Fibroblast of skin of abdomen (primary cell): ENCODE measurements at places on chromosomes 11 and 22.

DNA sequence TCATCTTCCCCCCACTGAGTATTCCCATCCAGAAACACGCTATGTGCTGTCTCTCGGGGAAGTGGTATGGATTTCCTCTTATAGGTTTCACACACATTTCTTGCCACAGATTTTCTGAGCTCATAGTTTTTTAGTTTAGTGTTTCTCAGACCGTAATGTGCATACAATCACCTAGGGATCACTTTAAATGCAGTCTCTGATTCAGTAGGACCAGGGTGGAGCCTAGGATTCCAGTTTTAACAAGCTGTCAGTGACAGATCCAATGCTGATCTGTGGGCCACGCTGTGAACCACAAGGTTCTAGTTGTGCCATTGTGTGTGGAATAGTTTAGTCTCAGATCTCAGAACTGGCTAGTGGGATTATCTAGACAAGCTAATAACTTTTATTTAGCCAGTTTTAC is 23.7 kb upstream of the CXCR5 start:
- DNase-seq, result no peak

- no peak for DNase-seq
These were observed 1.7 kb downstream of the MMP11 start for GRCh38 chr22:23774114-23774921.

DNA sequence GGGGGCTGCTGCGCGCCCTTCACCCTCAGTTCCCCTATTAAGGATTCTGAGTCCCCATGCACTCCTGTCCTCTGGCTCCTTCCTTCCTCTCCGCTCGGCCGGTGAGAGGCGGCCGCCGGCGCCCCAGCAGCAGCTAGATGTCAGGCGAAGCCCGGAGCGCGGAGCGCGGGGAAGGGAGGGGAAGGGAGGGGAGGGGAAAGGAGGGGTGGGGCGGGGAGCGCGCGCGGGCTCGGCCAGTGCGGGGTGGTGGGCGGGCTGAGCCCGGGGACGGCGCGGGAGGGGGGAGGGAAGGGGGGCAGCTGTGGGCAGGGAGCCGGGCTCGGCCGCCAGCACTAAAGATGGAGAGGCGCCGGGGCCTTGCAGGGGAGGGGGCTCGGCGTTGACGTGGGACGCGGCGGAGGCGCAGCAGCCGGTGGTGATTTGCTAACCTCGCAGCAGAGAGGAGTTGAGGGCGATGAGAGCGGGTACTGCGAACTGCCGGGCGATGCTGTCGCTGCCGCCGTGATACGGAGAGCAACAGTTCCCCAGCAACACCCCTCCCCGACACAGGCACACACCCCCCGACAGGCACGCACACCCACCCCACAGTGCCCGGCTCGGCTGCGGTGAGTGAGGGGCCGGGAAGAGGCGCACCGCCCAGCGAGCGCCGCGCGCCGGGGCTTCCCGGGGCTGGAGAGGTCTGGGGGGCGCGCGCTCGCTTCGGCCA is at the start of gene ZBTB16:
TSS of gene ZBTB16 (plus strand) at position 434 of the 706 bp plus-strand sequence. CDS start 3,590 bp downstream, outside the sequence.
- DNase-seq, result no peak

DNA sequence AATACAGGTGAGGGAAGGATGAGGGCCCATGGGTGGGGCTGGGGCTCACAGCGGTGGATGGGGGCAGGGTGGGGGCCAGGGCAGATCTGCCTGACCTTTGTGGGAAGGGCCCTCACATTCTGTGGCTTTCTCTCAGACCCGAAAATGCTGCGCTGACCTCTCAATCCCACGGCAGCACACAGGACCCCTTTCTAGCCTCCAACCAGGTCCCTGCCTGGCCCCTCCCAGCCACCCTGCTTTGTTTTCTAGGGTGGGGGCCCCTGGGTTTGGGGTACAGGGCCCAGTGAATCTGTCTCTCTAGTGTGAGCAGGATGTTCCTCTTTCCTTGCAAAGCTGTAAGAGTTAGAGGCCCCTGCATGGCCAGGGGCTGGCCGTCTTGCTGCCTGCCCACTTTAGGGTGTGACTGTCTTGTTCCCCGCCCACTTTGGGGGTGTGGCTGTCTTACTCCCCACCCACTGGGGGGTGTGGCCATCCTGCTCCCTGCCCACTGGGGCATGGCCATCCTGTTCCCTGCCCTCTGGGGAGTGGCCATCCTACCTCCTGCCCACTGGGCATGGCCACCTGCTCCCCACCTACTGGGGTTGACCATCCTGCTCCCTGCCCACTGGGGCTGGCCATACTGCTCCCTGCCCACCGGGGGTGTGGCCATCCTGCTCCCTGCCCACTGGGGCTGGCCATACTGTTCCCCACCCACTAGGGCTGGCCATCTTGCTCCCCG is 11.5 kb downstream of the PARVG start:
- no peak for DNase-seq

DNA sequence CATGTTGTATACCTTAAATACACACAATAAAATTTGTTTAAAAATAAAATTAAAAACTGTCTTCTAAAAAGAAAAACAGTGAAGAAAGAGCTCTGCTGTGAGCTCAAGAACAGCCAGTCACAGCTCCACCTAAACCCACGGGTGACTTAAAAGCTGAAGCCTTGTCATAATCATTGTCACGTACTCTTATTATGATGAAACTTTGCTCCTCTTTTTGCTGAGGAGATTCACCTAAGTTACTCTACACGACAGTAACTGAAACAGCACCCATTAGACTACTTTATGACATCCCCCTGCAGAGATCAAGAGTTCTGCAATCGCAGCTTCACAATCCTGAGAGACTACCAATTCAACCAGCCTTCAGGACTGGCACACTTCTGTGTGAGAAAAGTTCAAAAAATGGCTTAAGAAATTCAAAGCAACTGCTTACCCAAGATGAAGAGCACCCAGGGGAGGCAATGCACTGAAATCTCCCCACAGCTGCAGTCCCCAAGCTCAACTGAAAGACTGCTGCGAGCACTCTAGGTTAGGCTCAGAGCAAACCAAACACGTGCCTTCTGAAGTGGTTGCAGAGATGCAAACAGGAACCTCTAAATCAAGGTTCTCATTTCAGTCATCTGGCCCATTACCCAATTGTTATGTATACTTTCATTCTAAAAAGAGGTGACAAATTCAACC is at the start of gene JAML:
TSS of gene JAML (minus strand) at position 501 of the 678 bp plus-strand sequence. CDS start 10,145 bp downstream, outside the sequence.
- no peak for DNase-seq

GRCh38 chr22:29477723-29478318 is 2.2 kb upstream of the NEFH start:
- no peak for DNase-seq

- peak; percentile 96 for DNase-seq
These were observed 20.6 kb downstream of the TSPAN18 start for GRCh38 chr11:44747316-44747715.

DNA sequence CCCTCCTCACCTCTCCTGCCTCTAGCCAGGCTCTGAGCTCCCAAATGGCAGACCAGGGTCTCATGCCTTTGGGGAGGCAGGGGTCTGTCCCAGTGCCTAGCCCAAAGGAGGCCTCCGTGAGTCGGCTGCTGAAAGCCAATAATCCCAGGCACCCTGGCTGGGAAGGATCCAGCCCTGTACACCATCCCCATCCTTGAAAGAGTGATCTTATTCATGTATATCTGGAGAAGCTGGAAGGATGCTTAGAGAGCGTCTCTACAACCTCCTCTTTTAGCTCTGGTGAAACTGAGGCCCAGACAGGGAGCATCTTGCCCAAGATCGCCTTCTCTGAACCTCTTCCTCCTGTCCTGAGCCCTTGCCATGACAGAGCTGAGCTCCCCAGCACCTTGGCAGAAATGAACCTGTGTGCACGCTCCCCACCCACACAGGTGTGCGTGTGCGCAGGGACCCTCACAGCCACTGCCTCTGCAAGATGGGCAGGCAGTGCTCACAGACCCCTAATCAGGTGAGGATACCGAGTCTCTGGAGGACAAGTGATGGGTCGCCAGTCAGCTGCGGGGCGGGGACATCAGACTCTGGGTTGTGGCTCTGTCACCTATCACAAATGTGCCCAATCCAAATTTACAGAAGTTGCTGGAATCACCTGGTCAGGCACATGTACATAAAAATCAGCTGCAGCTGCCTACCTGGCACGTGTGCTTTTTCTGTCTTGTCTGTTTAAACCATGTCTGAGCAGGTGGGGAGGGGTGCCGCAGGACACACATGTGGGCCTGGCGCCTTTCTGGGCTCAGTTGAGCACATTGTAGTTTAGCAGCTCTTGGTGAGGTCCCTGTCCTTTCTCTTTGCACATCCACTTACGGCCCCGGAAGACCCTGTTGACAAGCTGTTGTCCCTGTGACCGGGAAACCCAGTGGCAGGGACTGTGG is 49.3 kb upstream of the WNT7B start:
- DNase-seq, result no peak

DNA sequence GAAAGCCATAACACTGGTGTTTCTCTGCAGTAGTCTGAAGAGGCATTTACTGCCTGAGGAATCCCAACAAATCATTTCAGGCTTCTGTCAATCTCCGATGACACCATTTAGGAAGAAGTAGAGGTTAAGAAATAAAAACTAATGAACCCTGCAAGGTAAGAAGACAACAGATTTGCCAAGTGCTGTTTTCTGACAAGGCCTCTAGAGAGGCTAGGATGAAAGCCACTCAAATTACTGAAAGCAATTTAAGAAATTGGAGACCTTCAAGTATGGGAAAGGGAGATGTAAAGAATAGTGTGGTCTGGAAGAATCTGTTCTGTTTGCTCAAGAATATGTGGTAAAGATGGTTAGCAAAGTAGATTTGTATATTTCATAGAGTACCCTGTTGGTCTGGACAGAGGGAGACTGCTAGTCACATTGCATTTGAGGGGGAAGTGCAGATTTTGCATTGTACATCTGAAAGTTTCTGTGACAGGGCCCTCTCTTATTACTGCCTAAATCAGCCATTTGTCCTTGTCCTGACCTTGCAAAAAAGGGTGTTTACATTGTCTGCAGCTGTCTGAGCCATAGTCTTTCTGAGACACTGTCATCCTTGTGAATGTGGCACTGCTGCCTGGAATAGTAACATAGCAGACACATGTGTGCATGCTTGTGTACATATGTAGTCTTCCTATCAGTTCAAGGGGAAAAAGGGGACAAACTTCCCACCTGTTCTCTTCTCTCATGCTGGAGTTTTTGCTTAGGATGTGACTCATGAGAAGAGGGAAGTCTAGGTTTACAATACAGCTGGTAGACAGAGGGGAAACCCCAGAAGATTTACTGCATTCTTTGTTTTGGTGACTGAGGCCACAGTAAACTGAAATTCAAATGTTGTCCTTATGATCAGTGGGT is 640.2 kb upstream of the KIRREL3 start:
- peak; percentile 21 for DNase-seq
